Type B pancreatic cell (in vitro differentiated cells): ENCODE measurements at places on chromosomes 12 and 14. TPM values are rescaled to one million over a fixed set of nuclear protein-coding genes. Genes with fewer than 3 reads are reported as not detected.

TSPAN8 gene
- 27.3 and 33.7 TPM in 2 replicates for total RNA-seq

RHOJ gene
- 0.17 and 16.3 TPM in 2 replicates for total RNA-seq

IFNG gene
- total RNA-seq, result not detected in 2 replicates

ANGEL1 gene
- 24.7 and 28.4 TPM in 2 replicates for total RNA-seq

ASB2 gene
- 0.21 and 0.60 TPM in 2 replicates for total RNA-seq

CRIP2 gene
- total RNA-seq, result 11.2 and 20.3 TPM in 2 replicates

EFS gene
- total RNA-seq, result 41.0 and 59.3 TPM in 2 replicates

NKX2-8 gene
- total RNA-seq, result 1.1 and 2.1 TPM in 2 replicates

FOXG1 gene
- 0.10 and 1.7 TPM in 2 replicates for total RNA-seq

GXYLT1 gene
- 13.5 and 23.8 TPM in 2 replicates for total RNA-seq

TMEM233 gene
- not detected in 2 replicates for total RNA-seq

CD69 gene
- 0.19 and 1.6 TPM in 2 replicates for total RNA-seq

KRT71 gene
- 0.50 TPM in 1 of 2 replicates, not detected in the other for total RNA-seq

VAMP1 gene
- 10.1 and 12.7 TPM in 2 replicates for total RNA-seq

MYBPC1 gene
- total RNA-seq, result 5.2 and 18.0 TPM in 2 replicates

B3GNT4 gene
- total RNA-seq, result 0.53 and 0.86 TPM in 2 replicates

ANKRD33 gene
- 0.51 and 0.62 TPM in 2 replicates for total RNA-seq

PRB2 gene
- total RNA-seq, result not detected in 2 replicates

TCP11L2 gene
- total RNA-seq, result 12.3 and 21.8 TPM in 2 replicates

MIPOL1 gene
- total RNA-seq, result 6.0 and 14.5 TPM in 2 replicates

ZCCHC8 gene
- total RNA-seq, result 27.2 and 30.4 TPM in 2 replicates

RND1 gene
- total RNA-seq, result 3.2 and 6.9 TPM in 2 replicates

LYZ gene
- 113 and 174 TPM in 2 replicates for total RNA-seq

MAP1LC3B2 gene
- total RNA-seq, result 1.0 TPM in 1 of 2 replicates, not detected in the other

SYNE3 gene
- total RNA-seq, result 0.65 and 2.9 TPM in 2 replicates

FGF6 gene
- total RNA-seq, result not detected in 2 replicates

LRFN5 gene
- total RNA-seq, result 1.3 and 4.6 TPM in 2 replicates

RDH16 gene
- total RNA-seq, result 0.43 and 0.68 TPM in 2 replicates
